ENCODE measurements at places on chromosomes 6 and 20.

DNA sequence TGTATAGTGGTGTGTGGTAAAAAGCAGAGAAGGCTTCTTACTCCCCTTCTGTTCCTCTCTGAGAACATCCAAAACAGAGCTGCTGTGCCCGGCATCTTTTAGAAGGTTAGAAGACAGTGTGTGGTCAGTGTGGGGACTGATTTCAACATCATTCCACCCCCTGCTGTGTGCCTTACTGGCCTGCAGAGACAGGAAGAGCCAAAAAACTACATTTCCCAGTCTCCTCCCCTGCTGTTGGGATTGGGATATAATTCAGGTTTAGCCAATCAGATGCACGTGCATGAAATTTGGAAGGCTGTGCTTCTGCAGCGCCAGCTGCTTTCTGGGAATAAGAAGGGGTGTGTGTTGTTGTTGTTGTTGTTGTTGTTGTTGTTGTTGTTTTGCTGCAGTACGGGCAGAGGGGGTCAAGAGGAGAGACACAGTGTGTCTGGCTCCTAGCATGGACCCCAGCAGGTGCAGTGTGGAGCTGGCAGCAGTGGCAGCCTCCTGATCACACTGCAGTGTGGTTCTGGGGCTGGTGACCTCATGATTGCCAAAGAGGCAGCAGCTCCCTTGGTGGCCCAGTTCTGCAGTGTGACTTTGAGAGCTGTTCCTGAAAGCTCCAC lies 74.7 kb downstream of the MRPL14 start:
- peak; percentile 75 for DNase-seq

DNA sequence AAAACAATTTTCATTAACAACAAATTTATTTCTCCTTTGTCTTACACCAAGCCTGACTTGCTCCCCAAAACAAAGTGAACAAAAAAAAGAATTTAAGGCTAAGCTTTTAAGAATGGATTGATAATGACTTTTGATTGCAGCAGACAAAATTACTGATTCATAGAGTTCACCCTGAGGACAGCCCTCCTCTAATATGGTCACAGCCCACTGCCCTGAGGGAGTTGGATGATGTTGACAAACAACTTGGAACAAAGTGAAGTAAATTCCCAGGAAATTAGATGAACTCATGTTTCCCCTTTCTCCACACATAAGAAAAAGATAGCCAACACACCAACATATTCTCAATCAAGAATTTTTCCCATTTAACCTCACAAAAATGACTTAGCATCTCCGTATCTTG lies 7.7 kb upstream of the ISM1 start:
- DNase-seq = no peak

DNA sequence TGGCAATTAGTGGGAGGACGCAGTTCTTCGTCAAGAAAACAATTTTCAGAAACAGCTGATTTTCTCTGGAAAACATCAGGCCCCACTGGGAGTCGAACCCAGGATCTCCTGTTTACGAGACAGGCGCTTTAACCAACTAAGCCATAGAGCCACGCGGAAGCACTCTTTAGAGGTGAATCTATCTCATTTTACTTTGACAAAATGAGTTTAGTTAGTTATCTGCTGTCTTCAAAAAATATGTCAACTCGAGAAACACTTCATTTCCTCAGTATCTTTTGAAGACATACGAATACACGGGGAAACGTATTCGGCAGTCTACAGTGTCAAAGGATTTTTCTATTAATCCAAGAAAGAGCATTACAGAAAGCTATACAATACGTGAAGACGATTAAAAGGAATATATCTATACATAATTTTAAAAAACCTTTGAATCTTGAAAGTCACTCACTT lies 26.7 kb downstream of the GPX6 start:
- no peak for DNase-seq

DNA sequence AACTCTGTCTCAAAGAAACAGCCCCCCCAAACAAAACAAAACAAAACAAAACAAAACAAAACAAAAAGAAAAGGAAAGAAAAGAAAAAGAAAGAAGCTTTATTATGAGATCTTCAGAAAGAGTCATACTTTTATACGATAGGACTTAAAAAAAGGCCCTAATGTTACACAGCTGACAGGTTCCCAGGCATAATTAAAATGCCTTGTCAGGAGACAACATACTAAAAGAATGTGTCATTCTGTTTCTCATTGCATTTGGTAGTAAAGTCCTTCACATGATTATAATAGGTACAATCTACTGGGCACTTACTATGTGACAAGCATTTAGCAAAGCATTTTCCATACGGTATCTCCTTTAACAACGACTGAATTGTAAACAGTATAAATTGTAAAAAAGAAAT lies 36.4 kb upstream of the RPN2 start:
- no peak for DNase-seq

DNA sequence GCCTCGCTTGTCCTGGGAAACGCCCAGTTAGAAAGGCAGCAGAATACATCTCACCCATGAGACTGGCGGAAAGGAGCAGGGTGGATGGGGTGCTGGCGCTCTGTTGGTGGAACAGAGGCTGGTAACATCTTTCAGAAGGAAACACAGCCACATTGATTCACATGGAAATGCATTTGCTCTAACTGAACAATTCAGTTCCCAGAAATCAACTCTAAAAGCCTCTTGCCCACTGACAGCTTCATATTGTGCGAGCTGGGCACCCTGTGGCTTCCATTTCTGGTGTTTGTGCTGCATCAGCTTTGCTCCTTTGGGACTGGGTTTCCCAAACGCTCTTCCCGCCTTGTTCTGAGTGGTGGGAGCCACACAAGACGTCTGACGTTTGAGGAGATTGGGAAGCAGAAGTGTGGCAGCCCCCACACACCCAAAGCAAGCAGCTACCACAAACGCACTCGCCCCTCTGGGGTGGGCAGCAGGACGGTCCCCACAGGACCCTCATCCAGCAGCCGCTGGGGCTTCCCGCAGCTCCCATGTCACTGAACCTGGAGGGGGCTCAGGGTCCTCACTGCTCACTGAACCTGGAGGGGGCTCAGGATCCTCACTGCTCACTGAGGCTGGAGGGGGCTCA lies 229.5 kb downstream of the ERMARD start:
- peak; percentile 49 for DNase-seq

- no peak for DNase-seq
Measured at GRCh38 chr6:14025160-14025559, 92.4 kb upstream of the CD83 start.

DNA sequence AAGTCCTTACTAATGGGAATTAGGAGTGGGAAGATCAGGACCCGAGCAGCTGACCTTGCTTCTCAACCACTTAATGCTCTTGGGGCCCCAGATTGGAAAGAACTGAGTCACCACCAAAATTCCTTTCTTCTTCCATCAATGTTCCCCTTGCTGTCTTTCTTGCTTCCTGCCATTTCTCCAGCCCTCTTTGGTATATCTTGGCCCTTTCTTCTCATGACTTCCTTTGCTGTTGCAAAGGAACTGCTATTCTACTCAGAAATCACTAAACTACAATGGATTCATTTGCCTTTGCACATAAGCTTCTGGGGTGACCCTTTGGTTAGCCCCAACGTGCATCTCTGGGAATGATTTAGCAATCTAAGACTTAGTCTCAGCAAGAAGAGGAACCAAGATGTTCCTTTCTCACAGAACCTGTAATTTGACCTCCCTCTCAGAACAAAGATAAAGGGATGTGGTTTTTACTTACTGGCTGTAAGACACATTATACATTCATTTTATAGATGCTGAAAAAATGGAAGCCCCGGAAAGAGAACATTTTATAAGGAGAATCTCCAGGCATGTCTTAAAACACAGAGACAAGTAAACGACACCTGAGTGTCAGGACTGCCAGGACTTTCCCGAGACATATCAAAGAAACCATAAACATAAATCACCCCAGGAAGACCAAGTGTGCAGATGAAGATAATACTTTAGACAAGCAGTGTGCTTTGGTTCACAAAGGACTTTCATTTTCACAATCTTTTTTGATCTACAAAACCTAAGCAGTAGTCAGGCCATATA lies 99.0 kb upstream of the TNFAIP3 start:
- DNase-seq = no peak

DNA sequence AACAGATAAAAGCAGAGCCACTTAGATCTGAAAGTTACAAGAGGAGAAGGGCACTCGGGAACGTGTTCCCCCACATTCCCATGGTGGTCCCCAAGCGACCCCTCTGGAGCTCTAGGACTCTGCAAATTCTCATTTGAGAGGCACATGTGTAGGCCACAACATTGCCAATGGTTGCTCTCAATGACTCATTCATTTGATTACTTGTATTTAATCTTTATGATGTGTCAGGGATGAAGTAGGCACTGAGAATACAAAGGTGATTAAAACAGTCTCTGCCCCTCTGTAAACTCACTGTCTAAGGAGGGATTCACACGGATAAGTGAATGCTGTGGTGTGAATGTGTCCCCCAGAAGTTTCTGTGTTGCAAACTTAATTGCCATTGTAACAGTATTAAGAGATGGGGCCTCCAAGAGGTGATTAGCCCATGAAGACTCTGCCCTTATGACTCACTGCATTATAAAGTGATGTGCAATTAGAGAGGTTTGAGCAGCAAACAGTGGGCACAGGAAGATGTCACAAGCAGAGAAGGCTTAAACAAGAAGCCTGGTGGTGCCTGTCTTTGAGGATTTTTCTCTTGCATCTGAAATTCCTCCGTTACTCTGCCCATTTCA lies 34.0 kb upstream of the TRAM2 start:
- DNase-seq = no peak

DNA sequence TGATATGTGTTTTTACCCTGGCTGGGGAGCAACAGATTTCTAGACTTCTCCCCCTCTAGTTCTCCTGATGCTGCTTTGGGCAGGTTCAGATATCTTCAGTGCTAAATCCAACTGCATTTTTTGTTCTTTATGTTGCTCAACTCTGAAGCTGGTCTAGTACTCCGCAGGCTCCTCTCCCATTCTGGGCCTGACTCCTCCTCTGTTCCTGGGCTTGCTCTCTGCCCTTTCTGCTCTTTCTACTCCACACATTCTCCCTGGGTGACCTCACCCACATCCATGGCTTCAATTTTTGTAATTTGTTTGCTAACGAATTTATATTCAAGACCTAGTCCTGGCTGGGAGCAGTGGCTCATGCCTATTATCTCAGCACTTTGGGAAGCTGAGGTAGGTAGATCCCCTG lies 6.4 kb downstream of the FYN start:
- no peak for DNase-seq

GRCh38 chr6:108897371-108897770 lies 49.1 kb downstream of the ARMC2 start:
- DNase-seq = no peak

GRCh38 chr20:8489094-8489883 lies 357.2 kb downstream of the PLCB1 start:
- no peak for DNase-seq

- no peak for DNase-seq
Measured at GRCh38 chr20:50043573-50044352, 61.0 kb downstream of the SNAI1 start.

DNA sequence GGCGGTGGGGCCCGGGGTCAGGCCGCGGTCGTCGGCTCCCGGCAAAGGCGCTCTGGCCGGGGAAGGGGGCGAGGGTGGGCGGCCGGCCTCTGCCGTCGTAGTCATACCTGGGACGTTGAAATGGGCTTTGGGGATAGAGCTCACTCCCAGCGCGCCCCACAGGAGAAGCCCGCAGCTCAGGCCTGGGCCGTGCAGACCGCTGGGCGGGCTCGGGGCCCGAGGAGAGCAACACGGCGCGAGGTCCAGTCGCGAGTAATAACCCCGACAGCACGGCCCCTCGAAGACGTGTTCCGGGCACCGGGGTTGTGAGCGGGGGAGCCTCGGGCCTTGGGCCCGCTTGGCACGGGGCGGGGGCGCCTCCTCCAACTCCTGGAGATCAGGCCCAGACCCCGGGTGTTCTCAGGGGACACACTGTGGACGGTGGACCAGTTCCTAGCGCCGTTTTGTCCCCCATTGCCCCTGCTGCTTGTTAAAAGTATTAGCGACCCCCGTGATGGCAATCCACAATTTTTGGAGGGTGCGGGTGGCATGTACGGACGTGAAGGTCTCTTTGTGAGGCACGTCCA lies 10.9 kb downstream of the FOXC1 start:
- no peak for DNase-seq

GRCh38 chr20:49379338-49379737 lies 101.5 kb upstream of the ZNFX1 start:
- no peak for DNase-seq

DNA sequence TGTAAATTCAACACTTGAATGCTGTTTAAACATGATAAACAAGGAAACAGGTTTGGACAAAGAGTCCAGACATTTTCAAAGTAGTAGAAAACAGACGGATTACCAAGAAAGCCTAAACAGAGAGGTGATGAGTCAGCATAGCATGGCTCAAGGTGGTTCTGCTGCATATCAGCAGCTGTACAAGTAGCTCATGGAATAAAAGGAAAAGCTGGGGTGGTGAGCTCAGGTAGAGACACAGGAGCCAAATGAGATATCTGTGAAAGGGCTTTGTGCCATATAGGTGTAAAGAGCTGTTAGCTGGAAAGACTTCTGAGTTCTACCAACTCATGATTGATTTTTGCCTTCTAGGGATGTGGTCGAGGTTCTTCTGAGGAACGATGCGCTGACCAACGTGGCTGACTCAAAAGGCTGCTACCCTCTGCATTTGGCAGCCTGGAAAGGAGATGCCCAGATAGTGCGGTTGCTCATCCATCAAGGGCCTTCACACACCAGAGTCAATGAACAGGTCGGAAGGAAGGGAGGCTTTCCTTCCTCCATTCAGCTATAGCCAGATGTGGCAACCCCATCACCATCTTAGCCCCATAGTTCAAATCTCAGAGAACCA lies 80.7 kb downstream of the ANKS1A start:
- no peak for DNase-seq

- no peak for DNase-seq
Measured at GRCh38 chr20:4808872-4809271, 87.2 kb downstream of the PRND start.

GRCh38 chr20:49712996-49713752 lies 504 bp downstream of the B4GALT5 start:
- DNase-seq = peak; percentile 78

DNA sequence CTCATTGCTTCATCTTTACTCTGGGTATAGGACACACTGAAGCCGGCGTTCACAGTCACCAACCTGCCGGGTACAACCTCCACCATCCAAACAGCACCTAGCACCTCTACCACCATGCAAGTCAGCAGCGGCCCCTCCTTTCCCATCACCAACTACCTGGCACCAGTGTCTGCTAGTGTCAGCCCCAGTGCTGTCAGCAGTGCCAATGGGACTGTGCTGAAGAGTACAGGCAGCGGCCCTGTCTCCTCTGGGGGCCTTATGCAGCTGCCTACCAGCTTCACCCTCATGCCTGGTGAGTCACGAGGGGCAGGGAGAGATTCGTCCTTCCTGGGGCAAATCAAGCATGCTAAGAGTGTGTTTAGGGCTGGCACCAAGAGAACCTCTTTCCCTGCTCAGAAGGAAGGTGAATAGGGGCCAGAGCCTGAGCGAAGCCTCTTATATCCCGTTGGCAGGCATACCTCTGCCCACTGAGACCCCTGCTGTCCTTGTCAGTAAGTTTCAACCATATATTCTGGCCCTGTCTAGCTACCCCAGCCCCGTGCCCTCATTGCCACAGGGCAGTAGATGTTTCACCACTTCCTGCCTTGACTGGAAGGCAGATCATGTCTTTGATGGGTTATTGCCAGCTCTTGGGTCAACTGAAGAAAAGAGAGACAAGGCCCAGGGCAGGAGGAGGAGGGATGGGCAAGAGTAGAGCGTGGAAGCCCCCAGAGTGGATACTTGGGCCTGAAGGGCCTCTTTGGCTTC lies 4.8 kb downstream of the SRF start:
- DNase-seq = no peak

GRCh38 chr6:113578691-113579090 lies 278.5 kb upstream of the MARCKS start:
- DNase-seq = no peak

GRCh38 chr20:36367907-36368799 lies 62.0 kb downstream of the DLGAP4 start:
- DNase-seq = no peak

- DNase-seq = no peak
Measured at GRCh38 chr20:49513009-49513408, 30.5 kb upstream of the KCNB1 start.

Measured in cardiac septum (tissue), 1 donor.